ENCODE measurements at places on chromosomes 6 and 20. TPM values are rescaled to one million over a fixed set of nuclear protein-coding genes. Genes with fewer than 3 reads are reported as not detected.

GRCh38 chr6:75205776-75206575, at the start of gene COL12A1:
Gene COL12A1, minus strand, starts transcription at chr6:75206053. Its CDS starts 3,261 bp downstream, at chr6:75202792.
- no peak within 1 kb of the TSS for H3K27ac ChIP-seq
- no peaks in the 10 kb centered on the region for H3K36me3 ChIP-seq
- peak within 1 kb of the TSS; percentile 77 for H3K4me3 ChIP-seq
- no peaks in the 10 kb centered on the region for H3K4me1 ChIP-seq

DNA sequence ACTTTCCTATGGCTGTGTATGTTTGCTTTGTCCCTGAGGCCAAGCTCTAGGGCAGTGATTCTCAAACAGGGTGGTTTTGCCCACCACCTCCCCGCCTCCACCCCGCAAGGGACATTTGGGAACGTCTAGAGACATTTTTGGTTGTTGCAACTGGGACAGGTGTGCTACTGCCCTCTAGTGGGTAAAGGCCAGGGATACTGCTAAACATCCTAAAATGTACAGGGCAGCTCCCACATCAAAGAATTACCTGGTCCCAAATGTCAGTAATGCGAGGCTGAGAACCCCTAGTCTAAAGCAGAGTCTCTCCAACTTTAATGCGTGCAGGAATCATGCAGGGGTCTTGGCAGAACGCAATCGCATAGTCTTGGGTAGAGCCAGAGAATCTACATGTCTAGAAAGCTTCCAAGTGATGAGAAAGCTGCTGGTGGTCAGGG, 5.1 kb downstream of the KCNS1 start:
- peak; percentile 73 for DNase-seq
- peaks cover 2% of the 10 kb centered on the region for H3K36me3 ChIP-seq
- H3K27ac ChIP-seq, result no peak overlapping the region

The CBLN4 gene
- not detected for total RNA-seq

DNA sequence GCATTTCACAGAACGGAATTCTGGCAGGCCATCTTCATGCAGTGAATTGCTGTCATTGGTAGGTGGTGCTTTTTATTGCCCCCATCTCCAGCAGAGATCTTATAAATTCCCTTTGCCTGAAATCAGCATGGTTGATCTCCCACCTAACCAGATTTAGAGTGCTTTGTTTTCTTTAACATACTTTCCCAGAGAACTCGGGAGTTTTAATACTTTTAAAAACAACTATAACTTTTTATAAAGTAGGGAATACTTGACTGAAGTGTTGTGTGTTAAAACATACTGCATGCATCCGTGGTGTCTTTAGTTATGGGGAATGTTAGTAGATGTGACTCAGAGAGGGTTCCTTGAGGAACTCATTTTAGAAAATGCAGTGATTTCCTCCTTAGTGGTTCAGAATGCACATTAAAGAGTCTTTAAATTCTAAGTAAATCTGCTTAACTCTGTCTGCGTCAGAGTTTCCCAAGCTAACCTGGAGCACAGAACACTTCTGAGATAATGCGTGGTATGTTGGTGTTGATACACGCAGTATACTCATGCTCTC, 54.9 kb downstream of the AKAP12 start:
- no peak overlapping the region for H3K27ac ChIP-seq
- DNase-seq, result no peak
- no peaks in the 10 kb centered on the region for H3K4me1 ChIP-seq
- no peak overlapping the region for H3K4me3 ChIP-seq

DNA sequence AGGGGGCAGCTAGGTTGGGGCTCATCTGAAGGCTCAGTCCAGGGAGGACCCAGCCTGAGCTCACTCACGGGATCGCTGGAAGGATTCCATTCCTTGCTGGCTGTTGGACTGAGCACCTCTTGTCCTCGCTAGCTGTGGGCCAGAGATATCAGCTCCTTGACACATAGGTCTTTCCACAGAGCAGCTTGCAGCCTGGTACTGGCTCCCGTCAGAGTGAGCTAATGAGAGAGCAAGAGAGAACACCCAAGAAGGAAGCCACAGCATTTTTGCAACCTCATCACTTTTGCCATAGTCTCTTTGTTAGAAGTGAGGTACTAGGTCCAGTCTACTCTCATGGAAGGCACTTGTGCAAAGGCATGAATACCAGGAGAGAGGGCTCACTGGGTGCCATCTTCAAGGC, 179.9 kb downstream of the CDC5L start:
- H3K4me1 ChIP-seq, result no peaks in the 10 kb centered on the region
- H3K4me3 ChIP-seq, result no peak overlapping the region
- H3K36me3 ChIP-seq, result no peaks in the 10 kb centered on the region
